ENCODE measurements at places on chromosomes 16 and 17.

GRCh38 chr17:1351971-1352370, 48.1 kb downstream of the YWHAE start:
- no peak for DNase-seq

DNA sequence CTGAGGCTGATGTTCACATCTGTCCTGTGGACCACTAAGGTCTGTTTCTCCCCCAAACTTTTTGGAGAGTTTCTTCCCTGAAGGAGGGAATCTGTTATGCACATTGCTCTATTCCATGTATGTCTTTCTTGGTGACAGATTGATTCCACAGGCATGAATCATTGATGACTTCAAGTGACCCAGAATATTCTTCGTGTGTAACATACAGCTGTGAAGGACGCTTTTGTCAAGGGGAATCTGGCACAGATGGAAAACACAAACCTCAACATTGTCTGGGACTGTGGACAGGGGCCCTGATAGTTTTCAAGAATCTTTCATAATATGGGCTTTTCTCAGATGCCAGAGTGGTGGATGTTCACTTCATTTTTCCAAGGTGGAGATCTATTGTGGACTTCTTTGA, 223.1 kb upstream of the MAF start:
- DNase-seq = no peak

- peak; percentile 29 for DNase-seq
These were observed 1.3 kb downstream of the ZNF276 start for GRCh38 chr16:89722392-89723278.

DNA sequence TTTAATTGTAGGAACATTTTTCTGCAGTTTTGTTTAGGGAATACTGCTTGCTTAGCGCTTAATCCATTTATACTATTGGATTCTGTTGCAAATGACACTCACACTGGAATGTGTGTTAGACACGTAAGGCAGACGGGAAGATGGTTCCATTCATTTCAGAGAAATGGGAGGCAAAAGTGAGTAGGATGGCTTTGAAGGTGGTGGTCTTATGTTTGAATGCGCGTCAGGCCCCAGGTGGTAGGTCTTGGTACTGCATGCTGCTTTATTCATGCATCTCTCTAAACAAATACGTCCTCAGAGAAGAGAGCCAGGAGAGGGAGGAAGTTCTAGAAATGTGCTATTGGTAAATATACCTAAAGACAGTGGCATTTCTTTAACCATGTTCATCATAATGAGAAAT, 997.6 kb upstream of the RBFOX1 start:
- no peak for DNase-seq

GRCh38 chr16:12801511-12802042, 2.1 kb downstream of the CPPED1 start:
- DNase-seq = no peak
